ENCODE measurements at places on chromosomes 5 and 9. TPM values are rescaled to one million over a fixed set of nuclear protein-coding genes. Genes with fewer than 3 reads are reported as not detected.

The DDX4 gene
- not detected for total RNA-seq

The MAMDC4 gene
- 7.5 TPM for total RNA-seq

The NME5 gene
- total RNA-seq, result not detected

The QRFP gene
- total RNA-seq, result not detected

The PGM5 gene
- total RNA-seq, result not detected

The LCN9 gene
- not detected for total RNA-seq

The NMRK1 gene
- 79.5 TPM for total RNA-seq

The PHYKPL gene
- 229 TPM for total RNA-seq

The NUTM2F gene
- not detected for total RNA-seq

GRCh38 chr9:137387114-137387890 is 35.7 kb downstream of the EXD3 start:
- peak; percentile 59 for DNase-seq

DNA sequence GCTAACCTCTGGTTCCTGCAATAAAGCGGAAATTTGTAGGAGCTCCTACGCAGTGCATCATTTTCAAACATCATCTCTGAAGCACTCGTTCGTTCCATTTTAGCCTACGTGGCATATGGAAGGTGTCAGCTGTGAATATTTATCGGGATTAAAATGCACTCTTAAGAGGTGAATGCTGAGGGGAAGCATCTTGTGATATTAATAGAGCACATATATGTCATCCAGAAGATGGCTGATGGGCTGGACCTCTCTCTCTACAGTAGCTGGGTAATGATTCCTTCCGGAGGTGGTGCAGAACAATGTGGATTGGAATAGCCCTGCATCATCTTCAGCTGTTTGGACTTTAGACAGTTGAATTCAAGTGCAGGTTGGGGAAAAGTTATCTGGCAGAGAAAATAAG is 478.7 kb downstream of the DMAC1 start:
- no peak for DNase-seq

DNA sequence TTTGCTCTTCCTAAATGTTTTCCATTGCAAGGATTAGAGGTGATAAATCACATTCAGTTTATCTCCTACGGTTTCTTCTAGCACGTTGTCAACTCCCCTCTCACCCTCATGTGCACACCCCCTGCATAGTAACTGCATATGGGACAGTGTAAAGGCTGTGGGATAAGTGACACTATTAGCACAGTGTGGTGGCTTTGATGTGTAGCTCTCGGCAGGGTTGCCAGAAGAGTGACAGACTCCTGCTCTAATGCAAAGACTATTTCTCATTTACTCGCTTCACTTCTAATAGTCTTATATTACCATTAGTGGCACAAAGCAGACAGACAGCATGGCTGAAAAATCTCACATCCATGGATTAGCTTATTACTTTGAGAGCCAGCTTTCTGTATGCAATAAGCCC is 454.6 kb downstream of the CETN3 start:
- DNase-seq, result no peak

- no peak for DNase-seq
These were observed 49.2 kb upstream of the RPL26L1 start for GRCh38 chr5:172909931-172910502.

- no peak for DNase-seq
These were observed 36.1 kb downstream of the CFAP90 start for GRCh38 chr5:7814816-7815215.

GRCh38 chr5:14178671-14179211 is 35.6 kb downstream of the TRIO start:
- no peak for DNase-seq

GRCh38 chr5:157719245-157719644 is 12.0 kb upstream of the THG1L start:
- DNase-seq, result no peak

DNA sequence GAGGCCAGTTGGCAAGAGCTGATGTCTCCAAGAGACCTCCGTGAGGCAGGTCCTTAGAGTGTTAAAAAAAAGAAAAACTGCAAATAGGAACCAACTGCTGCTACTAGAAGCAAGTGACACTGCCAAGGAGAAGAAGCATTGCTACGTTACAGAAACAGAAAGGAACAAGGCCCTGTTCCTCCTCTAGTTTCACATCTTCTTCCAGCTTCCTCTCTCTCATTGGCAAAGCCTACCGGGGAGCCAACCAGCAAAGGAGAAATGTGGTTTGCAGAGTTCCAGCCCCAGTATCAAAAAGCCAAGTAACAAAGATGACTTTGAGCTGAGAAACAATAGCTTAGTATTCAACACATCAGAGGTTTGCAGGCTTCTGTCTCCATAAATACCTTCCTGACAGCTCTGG is 145.9 kb downstream of the PRELID2 start:
- DNase-seq, result no peak

DNA sequence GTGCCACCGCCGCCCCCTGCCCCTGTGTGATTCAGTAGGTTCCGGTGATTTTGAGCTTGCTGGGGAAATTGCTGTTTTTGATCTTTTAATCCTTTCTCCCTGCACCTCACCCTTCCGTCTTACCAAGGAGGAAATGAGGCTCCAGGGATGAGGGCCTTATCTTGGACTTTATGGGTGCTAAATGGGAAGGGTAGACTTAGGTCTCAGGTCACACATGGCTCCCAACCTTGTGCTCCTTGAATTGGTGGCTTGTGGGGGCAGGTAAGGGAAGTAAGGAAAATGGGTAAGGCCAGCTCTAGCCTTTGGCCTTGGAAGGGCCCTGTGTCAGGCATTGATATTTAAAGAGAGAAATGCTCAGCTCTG is 1.9 kb downstream of the ERGIC1 start:
- DNase-seq, result no peak

- no peak for DNase-seq
These were observed 377.4 kb downstream of the PDE4D start for GRCh38 chr5:59516161-59516560.

DNA sequence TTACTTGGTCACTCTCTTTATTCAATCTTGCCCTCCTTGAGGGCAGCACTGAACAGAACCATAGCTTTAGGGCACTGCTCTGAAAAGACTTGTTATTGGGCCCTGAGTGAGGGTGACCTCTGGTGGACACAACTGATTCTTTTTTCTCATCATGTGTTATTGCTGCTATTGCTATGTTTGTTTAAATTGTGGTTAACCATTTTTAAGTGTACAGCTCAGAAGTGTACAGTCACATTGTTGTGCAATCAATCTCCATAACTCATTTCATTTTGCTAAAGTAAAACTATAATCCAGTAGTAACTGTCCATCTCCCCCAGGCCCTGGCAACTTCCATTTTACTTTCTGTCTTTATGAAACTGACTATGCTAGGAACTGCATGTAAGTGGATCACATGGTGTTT is 351.1 kb upstream of the RIOK2 start:
- DNase-seq, result peak; percentile 7

DNA sequence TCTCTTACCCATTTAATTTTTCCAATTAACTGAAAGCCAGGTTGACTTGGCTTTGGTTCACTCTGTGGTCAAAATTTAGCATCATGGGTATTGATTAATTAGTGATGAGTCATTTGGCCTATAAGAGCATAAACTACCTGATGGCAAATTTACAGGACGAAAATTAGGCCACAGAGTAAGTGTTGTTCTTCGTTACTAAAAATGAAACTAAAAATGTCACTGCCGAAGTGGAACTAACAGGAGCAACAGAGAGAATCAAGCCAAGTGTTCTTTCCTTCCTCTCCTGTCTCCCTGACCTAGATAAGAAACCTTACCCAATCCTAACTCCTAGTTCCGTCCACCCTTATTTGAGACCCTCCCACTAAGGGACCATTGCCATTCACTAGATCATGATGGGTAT is 176.9 kb downstream of the RAB3C start:
- DNase-seq, result no peak

DNA sequence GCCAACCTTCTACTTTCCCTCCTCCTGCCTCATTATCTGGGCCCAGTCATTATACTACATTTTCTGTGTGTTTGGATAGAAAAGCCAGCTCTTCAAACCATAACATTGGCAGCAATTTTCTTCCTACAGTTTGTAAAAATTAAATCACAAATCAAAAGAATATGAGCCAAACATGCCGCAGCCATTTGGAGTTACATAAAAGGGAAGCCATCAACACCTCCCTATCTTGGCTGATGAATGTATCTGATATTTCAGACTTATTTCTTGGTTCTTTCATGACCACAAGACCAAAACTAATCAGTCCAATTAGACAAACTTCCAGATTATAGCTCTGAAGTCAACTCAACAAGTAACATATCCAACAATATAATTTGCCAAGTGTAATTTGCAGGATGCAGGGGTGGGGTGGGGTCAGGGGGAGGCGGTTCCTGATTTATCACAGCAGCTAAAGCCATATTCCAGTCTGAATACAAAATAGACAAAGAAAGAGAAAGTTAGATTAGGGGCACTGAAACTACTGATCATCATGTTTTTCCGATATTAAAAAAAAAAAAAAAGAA is 89.4 kb upstream of the CNTLN start:
- DNase-seq, result no peak

GRCh38 chr9:96391021-96391765 is 7.7 kb upstream of the SLC35D2 start:
- DNase-seq, result no peak

DNA sequence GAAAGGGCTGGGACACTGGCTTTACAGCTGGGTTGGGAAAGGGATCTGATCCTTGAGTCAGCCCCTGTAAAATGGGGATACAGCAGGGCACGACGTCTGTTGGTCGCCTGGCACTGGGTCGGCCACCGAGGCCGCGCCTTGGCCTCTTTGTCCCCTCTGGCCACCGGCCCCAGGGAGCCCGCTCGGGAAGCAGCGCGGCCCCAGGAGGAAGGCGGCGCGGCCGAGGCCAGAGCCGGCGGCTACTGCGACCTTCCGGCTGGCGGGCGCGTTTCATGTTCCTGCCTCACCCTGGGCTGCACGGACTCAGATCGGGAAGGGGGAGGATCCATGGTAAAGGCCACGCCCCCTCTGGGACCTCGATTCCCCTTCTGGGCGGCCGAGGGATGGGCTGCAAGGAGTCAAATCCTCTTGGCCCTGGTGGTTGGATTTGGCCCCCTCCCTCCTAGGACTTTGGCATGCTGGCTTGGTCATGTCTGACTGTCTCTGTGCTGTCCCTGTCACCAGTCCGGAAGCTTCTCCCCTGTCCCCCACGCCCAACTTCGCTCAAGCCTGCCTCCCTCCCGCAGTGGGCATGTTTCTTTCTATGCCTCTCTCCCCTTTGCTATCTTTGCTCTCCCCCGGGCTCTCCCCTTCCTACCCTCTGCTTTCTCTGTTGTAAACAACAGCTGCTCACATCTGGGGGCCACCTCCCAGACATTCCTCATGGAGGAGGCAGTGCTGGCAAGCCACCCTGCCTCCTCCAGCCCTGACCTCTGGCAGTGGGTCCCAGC is 25.8 kb downstream of the FPGS start:
- no peak for DNase-seq

- no peak for DNase-seq
These were observed 2.5 kb downstream of the EGFL7 start for GRCh38 chr9:136665111-136665703.

DNA sequence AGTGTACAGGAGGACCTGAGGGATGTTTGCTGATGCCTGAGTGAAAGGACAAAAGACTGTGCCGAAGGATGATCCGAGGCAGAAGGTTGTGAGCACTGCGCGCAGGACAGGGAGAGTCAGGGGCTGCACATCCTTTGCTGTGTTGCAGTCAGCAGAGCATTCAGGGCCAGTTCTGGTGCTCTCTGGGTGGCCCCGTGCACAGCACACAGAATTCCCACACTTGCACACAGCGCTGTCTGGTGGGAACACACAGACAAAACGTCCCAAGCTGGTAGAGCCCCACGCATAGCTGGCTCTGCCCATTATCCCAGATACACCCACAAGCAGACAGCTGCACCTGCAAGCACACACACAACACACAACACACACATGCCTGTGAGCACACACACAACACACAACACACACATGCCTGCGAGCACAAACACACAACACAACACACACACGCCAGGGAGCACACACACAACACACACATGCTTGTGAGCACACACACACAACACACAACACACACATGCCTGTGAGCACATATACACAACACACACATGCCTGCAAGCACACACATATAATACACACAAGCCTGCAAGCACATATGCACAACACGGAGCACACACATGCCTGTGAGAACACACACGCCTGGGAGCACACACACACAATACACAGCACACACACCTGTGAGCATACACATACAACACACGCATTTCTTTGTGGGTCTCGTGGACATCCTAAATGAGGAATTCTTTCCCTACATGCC is 74.4 kb downstream of the FGF18 start:
- no peak for DNase-seq

- DNase-seq, result no peak
These were observed 60.9 kb upstream of the TMED7 start for GRCh38 chr5:115686738-115687074.

DNA sequence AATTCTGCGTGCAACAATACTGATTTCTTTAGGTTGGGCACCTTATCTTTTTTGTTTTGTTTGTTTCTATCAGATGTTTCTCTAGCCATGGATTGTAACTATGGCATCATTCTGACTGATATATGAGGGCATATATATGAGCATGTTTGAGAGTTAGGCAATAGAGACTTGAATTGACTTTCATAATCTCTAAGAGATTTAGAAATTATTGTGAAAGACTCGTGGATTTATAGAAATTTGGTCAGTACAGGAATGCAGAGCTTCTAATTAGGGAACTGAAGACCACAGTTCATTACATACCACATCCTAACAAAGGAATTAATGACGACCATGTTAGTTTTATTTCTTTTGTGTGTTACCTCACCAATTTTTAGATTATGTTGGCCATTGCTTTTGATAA is 546.0 kb upstream of the GRAMD2B start:
- DNase-seq, result no peak

GRCh38 chr5:107779437-107779836 is 108.7 kb upstream of the EFNA5 start:
- DNase-seq, result no peak

DNA sequence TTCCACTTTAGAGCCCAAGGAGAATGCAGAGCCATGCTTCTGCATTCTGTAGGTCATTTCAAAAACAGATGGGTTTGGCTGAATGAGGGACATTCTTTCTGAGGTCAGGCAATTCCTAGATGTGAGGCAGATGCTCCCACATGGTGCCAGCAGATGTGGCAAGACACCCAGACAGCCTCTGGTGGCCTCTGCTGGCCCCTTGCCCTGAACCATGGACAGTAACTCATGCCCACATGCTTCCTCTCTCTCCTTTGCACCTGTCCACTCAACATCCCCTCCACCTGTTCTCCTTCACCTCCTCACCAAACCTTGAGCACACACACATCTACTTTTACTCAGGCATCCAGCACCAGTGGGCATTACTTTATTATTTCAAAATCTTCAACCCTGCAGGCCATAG is 252.3 kb downstream of the DNAH5 start:
- no peak for DNase-seq
